CD4-positive, alpha-beta T cell treated with Interleukin-6 at 100 ng/mL for 8 hours (primary cell): ENCODE measurements at places on chromosomes 1 and 21.
A peak's percentile ranks its signal among the peaks of the same experiment; 100 is the strongest.

DNA sequence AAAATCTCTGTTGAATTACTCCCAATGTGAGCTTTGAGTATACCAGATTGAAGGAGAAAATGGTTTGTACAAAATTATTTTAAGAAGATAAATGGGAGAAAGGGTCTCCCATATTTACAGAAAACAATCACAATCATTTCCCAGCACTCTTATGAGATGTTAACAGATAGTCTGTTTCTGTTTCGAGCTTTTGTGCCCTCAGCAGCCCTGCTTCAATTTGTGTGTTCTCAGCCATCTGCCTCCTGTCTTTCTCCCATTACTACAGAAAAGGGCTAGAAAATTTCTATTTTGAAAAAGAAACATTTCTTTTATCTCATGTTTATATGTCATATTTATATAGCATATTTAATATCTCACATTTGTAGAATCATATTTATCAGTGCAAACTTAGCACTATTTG, 498.4 kb downstream of the TTLL7 start:
- no peak for DNase-seq

DNA sequence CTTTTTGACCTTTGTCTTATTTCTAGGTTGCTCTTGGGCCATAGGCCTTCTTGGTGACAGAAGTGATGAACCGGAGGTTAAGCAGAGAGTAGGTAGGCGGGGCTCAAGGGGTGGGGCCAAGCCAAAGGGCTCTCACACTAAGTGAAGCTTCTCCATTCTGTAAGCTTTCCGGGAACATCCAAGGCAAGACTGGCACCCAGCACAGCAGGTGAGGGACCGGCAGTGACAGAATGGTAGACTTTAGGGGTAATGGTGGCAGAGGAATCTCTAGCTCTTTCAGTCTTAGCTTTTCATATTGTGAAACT, at the start of gene TNFAIP8L2:
Gene TNFAIP8L2 (plus strand): TSS at position 135 of the 305 bp plus-strand sequence. CDS start 2,049 bp downstream, outside the sequence.
- DNase-seq: peak; percentile 76

DNA sequence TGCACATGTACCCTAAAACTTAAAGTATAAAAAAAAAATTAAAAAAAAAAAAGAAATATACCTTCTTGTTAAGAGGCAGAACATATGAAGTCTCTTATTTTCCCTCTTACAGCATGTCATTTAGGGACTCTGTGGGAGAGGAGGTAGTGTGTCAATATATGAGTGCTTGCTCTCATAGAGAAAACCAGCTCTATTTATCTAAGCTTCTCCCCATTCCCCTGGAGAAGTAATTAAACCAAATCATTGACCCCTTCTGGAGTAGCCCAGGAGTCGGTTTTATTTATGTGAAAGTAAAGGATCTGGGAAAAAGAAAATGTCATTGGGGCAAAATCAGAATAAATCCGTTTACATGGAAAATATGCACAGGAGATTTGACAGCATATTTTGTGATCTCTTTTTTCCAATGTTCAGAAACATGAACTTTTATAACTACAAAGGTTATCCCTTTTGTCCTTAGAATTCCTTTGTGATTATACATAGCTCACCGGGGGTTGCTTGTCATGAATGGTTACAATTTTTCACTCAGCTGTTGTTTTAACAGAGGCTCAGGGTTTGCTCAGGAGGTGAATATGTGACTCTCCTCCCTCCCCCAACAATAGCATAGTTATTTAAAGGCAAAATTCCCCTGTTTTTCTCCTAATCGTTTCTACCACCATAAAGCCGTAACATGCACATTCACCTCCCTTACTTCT, 114.5 kb upstream of the C1orf21 start:
- no peak for DNase-seq

- no peak for DNase-seq
Measured at GRCh38 chr1:76203127-76203526, 128.6 kb downstream of the ST6GALNAC3 start.

GRCh38 chr1:38287036-38287435, 240.4 kb upstream of the POU3F1 start:
- no peak for DNase-seq

DNA sequence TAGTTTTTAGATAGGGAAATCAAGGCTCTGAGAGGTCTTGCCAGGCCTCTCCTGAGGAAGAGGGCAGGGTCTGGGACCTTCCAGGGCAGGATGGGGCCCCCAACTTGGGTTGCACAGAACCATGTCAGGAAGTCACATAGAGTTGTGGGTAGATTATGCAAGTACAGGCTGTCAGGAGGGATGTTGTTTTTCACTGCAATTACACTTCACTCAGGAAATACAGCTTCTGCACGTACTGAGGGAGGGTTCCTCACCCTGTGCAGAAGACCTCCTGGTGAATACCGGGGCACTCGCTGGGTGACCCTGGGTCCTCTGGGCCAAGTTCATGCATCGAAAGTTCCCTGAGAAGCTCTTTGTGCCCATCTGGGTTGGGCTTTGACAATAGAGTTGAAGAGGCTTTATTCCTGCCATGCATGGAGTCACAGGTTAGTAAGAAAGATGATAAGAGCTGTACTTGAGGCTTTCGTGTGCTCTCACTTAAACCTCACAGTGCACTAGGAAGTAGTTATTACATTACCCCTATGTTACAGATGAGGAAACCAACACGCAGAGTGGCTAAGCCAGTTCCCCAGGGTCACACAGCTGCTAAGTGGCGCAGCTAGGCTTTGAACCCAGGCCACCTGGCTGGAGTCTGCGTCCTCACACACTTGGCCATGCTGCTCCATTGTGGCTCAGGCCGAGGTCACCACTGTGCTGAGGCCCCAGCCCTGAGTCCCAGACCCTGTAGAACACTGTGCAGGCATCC, 16.2 kb upstream of the TNFRSF1B start:
- peak; percentile 69 for DNase-seq

DNA sequence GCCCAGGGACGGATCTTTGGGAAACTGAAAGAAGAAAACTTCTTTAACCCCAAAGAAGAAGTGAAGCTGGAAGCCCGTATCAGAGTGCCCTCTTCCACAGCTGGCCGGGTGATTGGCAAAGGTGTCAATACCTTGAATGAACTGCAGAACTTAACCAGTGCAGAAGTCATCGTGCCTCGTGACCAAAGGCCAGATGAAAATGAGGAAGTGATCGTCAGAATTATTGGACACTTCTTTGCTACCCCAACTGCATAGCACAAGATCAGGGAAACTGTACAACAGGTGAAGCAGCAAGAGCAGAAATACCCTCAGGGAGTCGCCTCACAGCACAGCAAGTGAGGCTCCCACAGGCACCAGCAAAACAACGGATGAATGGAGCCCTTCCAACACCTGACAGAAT, 114.0 kb downstream of the NBPF12 start:
- no peak for DNase-seq

DNA sequence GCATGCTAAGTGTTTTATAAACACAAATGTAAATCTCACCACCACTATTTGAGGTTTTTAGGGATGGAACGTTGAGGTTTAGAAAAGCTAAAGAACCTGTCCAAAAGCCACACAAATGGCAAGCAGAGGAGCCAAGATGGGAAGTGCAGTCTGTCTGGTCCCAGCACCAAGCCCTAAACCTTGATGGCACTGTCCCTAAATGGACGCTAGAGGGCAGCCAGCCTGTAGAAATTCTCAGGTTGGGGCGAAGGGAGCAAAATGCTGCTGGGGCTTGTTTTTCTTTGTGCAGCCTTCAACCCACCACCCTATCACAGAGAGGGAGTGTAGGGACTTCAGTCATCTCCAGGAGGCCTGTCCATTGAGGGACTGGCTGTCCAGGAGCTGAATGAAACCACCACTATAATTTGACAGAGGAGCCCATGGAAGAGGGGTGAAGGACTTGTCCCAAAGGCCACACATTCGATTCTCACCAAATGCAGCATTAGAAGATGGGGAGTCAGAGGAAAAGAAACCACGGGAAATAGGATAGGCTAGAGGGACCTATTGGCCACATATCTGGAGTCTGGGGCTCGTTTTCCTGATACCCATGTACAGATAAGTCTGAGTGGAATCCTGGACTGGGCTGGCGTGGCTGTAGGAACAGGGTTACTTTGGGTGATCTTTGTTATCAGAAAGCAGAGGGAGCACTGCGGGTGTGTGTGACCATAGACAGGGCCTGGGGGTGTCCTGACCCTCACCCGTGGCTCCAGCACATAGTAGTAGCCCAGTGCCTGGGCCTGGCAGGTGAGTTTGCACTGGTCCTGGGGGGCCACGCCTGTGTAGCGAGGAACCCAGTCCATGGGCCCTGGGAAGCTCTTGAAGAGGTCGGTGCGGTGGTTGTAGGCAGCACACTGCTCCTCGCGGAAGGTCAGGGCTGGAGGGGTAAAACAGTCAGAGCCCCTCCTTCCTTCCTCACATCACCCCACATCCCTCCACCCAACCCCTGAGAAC, 6.1 kb downstream of the ADAMTS4 start:
- peak; percentile 80 for DNase-seq

- no peak for DNase-seq
Measured at GRCh38 chr1:71494163-71494562, 413.3 kb upstream of the ZRANB2 start.

GRCh38 chr1:214634267-214634666, 31.3 kb downstream of the CENPF start:
- no peak for DNase-seq

GRCh38 chr1:112904071-112904830, 51.7 kb downstream of the SLC16A1 start:
- peak; percentile 18 for DNase-seq

DNA sequence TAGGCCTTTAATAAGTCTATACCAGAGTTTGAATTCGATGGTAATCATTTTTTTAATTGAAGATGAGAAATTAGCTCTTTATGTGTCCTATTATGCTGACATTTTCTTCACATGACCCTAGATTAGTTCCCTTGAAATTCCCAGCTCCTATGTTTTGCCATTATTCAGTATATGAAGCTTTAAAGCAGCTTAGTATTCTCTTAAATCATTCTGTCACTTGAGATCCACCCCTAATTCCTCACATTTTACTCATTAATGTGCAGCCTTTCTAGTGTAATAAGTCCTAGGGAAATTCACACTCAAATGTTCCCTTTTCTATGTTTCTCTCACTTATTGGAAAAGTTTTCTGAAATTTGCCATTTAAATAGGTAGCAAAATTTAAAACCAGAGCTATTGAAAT, 704.5 kb upstream of the B3GALT2 start:
- DNase-seq: no peak

DNA sequence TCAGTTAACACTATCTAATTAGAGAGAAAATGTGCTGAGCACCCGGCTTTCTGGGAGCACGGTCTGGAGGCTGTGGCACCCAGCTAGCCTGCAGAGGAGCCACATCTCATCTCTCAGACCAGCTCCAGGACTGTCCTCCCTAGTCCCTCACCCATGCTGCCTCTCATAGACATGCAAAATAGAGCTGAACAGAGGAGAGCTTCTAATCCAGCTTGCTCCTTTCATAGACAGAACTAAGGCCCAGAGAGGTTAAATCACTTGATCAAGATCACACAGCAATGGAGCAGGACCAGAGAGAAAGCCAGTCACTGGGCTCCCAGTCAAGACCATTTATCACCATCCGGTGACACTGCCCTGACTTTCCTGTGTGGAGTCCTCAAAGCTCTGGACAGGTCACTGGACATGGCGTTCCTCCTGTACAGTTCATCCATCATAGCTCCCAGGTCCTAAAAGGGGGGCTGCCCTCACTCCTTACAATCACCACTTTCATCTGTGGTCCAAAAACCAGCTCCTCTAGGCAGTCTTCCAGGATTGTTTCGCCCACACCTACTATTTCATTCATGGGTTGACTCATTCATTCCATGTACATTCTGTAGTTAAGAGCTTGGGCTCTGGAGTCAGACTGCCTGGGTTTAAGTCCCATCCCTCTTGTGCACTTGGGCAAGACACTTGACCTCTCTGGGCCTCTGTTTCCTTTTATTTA, 8.8 kb upstream of the CAMK2N1 start:
- no peak for DNase-seq

DNA sequence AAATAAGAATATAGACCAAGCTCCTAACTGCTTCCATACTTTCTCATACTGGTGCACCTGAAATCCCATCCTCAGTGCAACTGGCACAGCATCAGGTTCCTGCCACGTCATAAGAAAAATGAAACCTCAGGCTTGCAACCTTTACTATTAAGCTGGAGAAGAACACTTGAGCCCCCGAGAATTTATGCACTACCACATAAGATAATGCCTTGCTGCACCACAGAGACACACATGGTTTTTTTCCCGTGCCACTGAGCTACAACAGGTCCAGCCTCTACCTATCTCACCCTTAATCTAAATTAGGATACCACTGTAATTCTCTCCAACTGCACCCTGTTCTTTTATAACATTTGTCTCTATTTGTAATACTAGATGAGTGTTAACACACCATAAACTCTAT, 174.5 kb downstream of the DENND1B start:
- DNase-seq: no peak

DNA sequence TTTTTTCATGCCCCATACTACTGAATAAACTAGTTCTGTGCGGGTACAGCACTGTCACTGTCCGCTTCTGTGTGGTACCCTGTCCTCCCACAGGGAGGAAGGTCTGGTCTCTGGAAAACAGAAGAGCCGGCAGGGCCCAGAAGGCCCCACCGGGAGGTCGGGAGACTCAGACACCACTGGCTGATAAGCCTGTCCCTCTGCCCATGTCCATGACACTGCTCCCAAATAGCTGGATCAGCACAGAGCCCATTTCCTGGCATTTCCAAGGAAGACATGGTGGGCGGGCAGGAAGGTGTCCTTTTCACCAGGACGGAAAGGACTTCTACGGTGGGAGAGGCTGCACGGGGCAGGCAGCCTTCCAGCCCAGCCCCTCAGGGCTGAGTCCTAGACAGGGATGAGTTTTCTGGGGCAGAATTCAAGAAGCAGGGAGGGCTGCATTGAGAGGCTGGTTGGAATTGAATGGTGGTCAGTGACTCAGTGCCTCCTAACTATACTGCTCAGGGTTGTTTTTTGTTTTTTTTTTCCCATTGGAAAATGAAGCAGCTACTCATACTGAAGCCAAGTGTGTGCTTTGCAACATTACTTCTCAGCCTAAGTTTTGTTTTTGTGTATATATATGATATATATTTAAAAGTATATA, 7.1 kb downstream of the PSRC1 start:
- no peak for DNase-seq

DNA sequence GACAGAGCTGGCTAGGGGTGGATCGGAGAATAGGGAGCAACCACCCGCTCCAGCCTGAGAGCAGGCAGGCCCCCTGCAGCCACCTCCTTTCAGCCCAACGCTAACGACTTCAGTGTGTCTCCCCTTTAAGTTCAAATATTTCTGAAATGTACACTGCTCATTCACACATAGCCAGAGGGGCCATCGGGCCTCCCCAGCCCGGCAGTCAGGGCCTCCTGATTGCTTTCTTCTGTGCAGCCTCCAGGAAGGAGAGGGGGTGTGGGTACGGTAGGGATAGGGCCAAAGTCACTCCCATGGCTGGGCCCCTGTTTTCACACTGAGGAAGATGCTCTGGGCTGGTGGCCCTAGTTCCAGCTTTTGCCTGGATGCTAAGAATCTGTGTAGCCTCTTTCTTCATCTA, 64.8 kb downstream of the EPHB2 start:
- DNase-seq: no peak

GRCh38 chr21:22650226-22650625, 1652.0 kb downstream of the NCAM2 start:
- DNase-seq: no peak

DNA sequence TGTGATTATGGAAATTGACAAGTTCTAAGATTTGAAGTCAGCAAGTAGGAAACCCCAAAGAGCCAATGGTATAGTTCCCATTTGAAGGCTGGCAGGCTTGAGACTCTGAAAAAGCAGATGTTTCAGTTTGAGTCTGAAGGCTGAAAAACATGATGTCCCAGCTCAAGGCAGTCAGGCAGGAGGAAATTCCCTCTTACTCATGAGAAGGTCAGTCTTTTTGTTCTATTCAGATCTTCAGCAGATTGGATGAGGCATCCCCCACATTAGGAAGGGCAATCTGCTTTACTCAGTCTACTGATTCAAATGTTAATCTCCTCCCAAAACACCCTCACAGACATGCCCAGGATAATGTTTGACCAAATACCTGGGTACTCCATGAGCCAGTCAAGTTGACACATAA, 372.5 kb upstream of the ST6GALNAC5 start:
- DNase-seq: no peak
